ENCODE measurements at places on chromosomes 12 and 14. TPM values are rescaled to one million over a fixed set of nuclear protein-coding genes. Genes with fewer than 3 reads are reported as not detected.
A peak's percentile ranks its signal among the peaks of the same experiment; 100 is the strongest.

DNA sequence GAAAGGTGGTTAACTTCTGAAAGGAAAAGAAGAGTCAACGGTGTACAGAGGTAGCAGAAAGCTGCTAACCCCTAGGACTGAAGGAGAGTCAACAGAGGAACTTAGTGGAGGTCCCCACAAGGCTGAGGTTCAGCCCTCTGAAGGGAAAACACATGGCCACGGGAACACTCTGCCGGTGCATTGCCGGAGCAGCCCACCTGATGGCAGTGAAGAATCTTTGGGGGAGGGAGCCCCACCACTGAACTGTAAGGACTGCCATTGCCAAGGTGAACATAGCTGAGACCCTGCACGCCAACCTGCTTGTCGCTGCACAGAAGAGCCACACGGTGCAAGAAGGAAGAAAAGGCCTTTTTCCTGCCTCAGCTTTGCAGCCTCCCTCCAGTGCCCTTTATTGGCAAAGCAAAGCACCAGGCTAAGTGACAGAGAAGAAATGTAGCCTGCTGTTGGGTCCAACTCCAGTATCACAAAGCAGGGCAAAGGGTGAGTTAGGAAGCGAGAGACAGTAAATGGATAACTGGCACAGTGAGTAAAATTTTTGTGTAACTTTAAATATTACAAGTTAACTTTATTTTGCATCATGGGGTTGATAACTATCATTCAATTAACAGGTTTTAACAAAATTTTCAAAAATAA lies 76.9 kb downstream of the LIN52 start:
- DNase-seq: no peak

DNA sequence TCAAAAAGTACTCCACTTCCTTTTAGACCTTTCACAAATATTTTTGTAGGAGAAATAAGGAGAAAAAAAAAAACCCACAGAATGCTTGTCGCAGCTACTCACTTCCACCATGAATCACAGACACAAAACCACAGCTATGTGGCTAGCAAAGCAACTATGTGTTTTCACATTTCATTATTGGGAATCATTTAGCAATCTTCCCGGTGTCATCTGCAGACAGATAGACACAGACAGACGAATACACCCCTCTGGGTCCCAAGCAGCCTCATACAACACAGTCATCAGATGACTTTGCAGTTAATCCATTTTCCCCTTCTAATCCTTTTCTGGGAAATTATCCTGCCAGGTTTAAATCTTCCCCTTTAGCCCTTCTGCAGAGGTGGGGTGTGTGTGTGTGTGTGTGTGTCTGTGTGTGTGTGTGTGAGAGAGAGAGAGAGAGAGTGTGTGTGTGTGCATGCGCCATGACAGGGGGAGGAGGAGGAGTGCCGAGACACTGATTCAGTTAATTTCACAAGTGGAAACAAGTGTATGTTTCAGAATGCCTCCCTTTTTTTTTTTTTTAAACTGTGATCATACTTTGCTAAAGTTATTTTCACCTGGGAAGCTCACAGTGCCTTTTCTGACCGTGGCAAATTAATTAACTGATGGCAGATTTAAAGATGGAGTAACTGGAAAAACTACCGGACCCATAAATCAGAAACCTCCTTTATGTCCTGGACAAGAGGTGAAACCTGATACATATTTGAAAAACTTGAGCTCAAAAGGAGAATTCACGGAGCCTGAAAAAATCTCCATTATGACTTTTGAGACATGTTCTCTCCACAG lies 39.9 kb downstream of the LTBP2 start:
- DNase-seq: peak; percentile 52

SAMD15 gene
- total RNA-seq: 12.5 TPM

DNA sequence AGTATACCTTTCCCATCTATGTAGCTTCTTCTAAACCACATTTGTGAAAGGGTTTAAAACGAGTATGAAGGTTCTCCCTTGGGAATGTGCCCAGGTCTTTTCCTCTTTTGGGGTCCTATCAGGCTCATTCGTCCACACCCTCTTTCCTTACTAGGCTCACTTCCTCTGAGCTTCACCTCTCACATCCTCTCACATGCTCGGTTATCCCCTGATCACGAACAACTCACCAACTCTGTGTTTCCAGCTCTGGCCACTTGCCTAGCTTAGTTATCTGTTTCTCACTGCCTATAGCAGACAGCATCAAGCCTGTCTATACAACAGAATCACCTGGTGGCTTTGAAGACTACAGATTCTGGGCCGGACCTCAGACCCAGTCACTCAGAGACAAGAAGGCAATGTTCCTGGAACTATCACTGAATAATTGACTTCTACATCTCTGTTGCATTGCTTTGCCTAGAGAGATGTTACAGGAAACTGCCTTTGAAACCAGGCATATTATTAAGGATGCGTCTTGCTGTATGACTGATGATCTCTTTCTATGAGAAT lies 158.2 kb downstream of the FOXN3 start:
- no peak for DNase-seq

DNA sequence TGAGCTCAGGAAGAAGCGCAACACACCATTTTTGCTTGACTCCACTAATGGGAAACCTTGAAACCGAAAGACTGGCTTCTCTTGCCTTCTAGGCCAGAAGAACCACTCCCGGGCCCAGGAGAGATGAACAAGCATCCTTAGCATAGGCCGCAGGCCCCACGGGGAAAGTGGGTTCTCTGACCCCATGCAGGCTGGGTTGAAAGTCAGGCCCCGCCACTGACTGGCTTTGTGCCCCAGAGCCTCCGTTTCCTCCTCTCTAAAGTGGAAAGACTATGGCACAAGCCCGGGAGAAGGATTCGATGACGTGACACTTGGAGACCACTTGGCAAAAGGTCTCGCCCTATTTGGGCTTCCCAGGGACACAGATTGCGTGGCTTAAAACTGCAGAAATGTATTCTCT lies 9.9 kb upstream of the FZD10 start:
- no peak for DNase-seq

- no peak for DNase-seq
Observed at GRCh38 chr14:95102680-95103044, 54.7 kb downstream of the DICER1 start.

DNA sequence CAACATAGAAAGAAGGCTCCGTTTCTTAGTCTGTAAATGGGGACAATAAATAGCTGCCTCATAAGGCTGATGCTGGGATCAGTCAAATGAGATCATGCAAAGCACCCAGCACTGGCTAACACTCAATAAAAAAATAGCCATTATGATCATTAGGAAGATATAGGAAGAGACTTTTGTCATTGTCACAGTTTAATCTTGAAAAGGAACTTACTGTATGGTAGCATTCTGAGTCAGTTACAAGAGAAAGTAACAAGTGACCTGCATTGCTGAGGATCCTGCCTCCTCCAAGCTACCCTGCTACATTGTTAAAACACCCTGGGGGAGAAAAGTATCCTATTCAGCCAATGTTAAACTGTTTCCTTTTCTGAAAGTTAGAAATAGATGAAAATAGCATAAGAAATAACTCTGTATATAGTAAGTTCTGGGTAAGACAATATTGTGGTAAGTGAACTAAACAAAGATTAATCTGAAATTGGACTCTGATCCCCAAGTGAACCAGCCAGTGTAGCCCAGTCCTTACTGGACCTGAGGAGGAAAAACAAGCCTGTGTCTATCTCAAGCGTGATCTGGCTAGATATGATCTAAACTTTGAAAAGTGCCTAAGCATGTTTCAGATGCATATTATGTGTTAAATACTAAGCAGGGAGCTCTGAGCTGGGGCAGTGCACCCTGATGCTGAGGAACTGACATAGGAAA lies 3.6 kb upstream of the NUDT4 start:
- no peak for DNase-seq

RIN3 gene
- total RNA-seq: 55.5 TPM

- DNase-seq: no peak
Observed at GRCh38 chr14:96400495-96400894, 8.6 kb downstream of the AK7 start.

GRCh38 chr12:109818253-109818652 lies 14.9 kb downstream of the TRPV4 start:
- DNase-seq: no peak

DNA sequence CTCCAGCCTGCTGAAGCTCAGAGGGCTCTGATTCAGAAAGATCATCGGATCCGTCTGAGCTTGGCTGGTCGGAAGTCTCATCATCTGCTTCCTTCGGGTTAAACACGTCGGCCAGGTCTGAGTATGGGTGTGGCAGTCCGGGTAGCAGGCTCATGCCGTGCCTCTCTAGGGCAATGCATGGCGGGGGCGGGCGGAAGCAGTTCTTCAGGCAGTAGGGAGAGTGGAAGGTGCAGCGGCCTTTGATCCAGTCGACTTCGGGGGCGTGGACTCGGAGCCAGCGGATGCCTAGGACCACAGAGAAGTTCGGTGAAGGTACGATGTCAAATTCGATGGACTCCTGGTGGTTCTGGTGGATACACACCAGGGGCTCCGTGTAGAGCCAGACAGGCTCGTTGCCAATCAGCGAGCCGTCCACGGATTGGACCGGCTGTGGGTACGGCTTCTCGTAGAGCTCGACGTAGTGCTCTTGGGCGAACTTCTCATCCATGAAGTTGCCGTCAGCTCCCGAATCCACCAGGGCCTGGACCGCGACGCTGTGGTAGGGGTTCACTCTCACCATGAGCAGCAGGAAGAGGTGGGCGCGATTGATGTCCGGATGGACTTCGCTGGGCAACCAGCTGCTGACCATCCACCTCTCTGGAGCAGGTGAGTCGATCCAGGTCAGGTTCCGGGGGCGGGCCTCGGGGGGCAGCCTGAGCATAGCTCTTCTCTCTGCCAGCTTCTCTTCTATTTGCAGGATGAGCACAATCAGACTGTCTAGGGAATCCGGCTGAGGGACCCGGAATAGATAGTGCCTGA lies 20.3 kb downstream of the RTL1 start:
- no peak for DNase-seq

- DNase-seq: peak; percentile 89
Observed at GRCh38 chr12:116717466-116718437, 20.1 kb downstream of the SPRING1 start.

KRT86 gene
- 1.1 TPM for total RNA-seq

- no peak for DNase-seq
Observed at GRCh38 chr12:80580254-80580653, 127.2 kb upstream of the MYF6 start.
